ENCODE measurements at places on chromosomes 1 and 21. TPM values are rescaled to one million over a fixed set of nuclear protein-coding genes. Genes with fewer than 3 reads are reported as not detected.

The USP33 gene
- 19.4 TPM for total RNA-seq

The CYYR1 gene
- total RNA-seq, result not detected

The LINGO4 gene
- not detected for total RNA-seq

The EPHX1 gene
- total RNA-seq, result 228 TPM

The PAX7 gene
- 0.36 TPM for total RNA-seq

The GNAT2 gene
- not detected for total RNA-seq

The RNF186 gene
- not detected for total RNA-seq

The USF1 gene
- total RNA-seq, result 51.2 TPM

The PLEKHN1 gene
- total RNA-seq, result 4.9 TPM

The SELL gene
- 0.28 TPM for total RNA-seq

The DEDD gene
- 32.4 TPM for total RNA-seq

The CAMK1G gene
- total RNA-seq, result 0.22 TPM

The HSD17B7 gene
- total RNA-seq, result 11.6 TPM

The ZDHHC18 gene
- 39.2 TPM for total RNA-seq

The TNFRSF1B gene
- 0.40 TPM for total RNA-seq

The ATP1A2 gene
- not detected for total RNA-seq

The MIXL1 gene
- total RNA-seq, result 0.24 TPM

The ROR1 gene
- 11.1 TPM for total RNA-seq

The SYT2 gene
- total RNA-seq, result 0.01 TPM

The RPS6KC1 gene
- 10.2 TPM for total RNA-seq

The CRP gene
- total RNA-seq, result not detected

The DPT gene
- total RNA-seq, result not detected

The ETV3L gene
- total RNA-seq, result not detected

The ARHGEF16 gene
- 3.2 TPM for total RNA-seq

The ST6GALNAC5 gene
- not detected for total RNA-seq

The CALML6 gene
- total RNA-seq, result 0.24 TPM

The GUCA2B gene
- 0.19 TPM for total RNA-seq

The TFAP2E gene
- total RNA-seq, result 0.56 TPM

The PRAMEF8 gene
- total RNA-seq, result not detected

The MTF1 gene
- total RNA-seq, result 4.0 TPM

The S100A16 gene
- 412 TPM for total RNA-seq

The HSD3B1 gene
- total RNA-seq, result not detected

The CD160 gene
- total RNA-seq, result 0.10 TPM
